Spleen (tissue), 13 donors: ENCODE measurements at places on chromosomes 3 and 15.

DNA sequence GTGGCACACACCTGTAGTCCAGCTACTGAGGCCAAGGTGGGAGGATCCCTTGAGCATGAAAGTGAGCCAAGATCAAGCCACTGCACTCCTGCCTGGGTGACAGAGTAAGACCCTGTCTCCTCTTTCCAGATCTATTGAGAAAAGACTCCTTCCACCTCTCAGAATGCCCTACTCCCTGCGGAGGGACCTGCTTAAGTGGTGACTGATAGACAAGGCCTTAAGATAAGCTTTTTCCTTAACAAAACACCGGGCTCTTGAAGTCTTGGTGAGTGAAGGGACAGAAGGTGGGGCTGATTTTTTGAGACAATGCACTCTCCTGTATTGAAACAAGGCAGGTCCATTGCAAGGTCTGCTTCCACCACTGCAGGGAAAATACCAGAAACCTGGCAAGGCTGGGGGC is 338.4 kb upstream of the FRG2C start:
- no peak for DNase-seq

GRCh38 chr3:132405188-132405587 is 12.1 kb upstream of the DNAJC13 start:
- no peak for DNase-seq

GRCh38 chr3:54797111-54797510 is 130.7 kb downstream of the LRTM1 start:
- DNase-seq: no peak

DNA sequence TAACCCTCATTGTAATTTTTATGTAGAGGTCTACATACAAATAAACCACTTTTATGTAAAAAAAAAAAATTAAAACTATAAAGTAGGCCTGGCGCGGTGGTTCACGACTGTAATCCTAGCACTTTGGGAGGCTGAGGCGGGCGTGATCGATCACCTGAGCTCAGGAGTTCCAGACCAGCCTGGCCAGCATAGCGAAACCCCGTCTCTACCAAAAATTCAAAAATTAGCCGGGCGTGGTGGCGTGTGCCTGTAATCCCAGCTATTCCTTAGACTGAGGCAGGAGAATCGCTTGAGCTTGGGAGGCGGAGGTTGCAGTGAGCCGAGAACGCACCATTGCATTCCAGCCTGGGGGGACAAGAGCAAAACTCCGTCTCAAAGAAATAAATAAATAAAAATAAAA is 766 bp upstream of the SLC12A6 start:
- peak; percentile 86 for DNase-seq

- no peak for DNase-seq
Observed at GRCh38 chr15:80068578-80068977, 9.1 kb downstream of the ZFAND6 start.

DNA sequence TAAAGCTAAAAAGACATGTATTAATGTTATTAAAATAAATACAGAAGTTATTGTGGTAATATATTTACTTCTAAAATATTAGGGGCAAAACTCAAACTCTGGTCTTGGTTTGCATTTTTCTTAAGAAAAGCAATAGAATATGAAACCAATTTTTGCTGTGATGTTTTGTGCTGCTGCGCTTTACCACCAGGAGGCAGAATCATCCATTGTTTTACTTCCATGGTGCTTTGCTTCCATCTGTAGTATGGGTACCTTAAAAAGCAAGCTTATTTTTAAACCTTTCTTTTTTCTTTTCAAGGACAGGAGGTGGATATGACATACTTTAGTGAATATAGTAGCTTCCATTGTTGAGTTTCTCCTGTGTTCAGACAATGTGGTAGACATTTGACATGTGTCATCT is 46.6 kb upstream of the MRPL3 start:
- DNase-seq: no peak

GRCh38 chr15:95946241-95946640 is 384.3 kb upstream of the NR2F2 start:
- DNase-seq: no peak

GRCh38 chr3:81995329-81995728 is 233.9 kb upstream of the GBE1 start:
- DNase-seq: no peak

- DNase-seq: no peak
Observed at GRCh38 chr3:117322866-117323265, 613.3 kb downstream of the TUSC7 start.

- DNase-seq: no peak
Observed at GRCh38 chr3:77186728-77187127, 146.8 kb downstream of the ROBO2 start.

DNA sequence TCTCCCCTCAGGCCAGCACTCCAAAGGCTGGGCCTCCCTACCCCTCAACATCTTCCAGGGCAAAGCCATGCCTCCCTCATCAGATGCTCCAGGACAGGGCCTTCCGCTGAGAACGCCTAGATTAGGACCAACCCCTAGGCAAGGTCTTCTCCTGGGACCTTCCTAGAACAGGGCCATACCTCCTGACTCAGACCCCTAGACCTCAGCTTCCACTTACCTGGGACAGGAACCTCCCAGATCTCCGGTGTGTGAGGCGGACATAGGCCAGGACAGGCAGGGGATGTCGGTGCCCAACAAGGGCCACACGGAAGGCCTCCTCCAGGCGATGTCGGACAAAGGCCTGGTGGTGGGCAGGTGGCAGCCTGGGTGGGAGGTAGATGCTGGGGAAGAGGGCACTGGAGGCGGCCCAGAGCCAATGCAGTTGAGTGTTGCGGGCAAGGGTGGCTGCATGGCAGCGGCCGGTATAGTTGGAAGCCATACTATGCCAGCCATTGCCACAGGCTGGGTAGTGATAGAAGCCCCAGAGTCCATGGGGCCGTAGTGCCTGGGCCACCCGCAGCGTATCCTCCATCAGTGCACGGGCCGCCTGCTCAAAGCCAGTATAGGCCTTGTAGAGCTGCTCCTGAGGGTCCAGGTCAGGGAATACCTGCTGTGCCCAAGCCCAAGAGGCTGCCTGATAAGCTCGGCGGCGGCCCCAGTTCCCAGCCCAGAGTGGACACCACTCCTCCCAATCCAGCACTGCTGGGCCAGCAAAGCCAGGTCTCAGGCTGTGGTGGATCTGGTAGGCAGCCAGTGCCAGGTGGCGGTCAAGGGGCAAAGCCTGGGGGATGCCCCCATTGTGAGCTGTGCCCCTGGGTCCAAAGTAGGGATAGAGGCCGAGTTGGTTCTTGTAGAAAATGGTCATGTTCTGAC is 2.5 kb upstream of the IFRD2 start:
- DNase-seq: no peak

DNA sequence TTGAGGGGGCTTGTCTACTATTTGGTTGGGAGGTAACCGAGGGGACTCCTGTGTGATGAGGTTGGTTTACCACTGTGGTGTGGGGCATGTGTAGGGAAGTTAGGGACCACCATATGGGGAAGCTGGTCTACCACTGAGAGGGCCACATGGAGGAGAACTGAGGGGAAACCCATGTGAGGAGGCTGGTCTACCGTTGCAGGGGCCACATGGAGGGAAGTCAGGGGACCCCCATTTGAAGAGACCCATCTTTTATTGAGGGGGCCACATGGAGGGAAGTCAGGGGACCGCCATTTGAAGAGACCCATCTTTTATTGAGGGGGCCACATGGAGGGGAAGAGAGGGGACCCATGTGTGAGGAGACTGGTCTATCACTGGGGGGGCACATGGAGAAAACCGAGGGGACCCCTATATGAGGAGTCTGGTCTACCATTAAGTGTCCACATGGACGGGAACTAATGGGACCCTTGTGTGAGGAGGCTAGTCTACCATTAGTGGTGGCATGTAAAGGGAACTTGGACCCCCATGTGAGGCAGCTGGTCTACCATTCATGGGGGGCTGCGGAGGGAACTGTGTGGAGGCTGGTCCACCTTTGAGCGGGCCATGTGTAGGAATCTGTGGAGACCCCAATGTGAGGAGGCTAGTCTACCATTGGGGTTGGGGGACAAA is 165.5 kb downstream of the FBLN2 start:
- peak; percentile 33 for DNase-seq

DNA sequence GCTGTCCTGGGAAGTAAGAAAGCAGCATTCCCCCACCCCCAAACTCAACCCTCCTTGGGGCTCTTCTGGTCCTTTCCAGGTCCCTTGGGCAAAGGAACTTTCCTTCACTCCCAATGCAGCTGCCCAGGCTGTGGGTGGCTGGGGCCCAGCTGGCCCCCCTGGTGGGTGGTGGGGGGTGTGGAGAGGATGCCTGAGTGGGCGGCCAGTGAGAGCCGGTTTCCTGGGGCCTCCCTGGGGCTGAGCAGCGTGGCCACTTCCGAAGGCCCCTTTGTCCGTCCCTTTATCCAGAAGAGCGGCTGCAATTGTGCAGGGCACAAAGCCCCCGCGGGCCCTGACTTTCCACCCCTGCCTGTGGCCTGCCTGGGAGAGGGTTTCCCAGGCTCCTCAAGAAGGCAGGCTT is 61.0 kb downstream of the RHCG start:
- no peak for DNase-seq

- DNase-seq: peak; percentile 71
Observed at GRCh38 chr15:52790941-52791751, 1.0 kb upstream of the ONECUT1 start.

GRCh38 chr3:105956306-105956705 is 87.5 kb upstream of the CBLB start:
- no peak for DNase-seq

GRCh38 chr3:183122257-183122932 is 23.1 kb upstream of the MCCC1 start:
- DNase-seq: no peak

- DNase-seq: no peak
Observed at GRCh38 chr3:124509884-124510283, 220.4 kb upstream of the UMPS start.

DNA sequence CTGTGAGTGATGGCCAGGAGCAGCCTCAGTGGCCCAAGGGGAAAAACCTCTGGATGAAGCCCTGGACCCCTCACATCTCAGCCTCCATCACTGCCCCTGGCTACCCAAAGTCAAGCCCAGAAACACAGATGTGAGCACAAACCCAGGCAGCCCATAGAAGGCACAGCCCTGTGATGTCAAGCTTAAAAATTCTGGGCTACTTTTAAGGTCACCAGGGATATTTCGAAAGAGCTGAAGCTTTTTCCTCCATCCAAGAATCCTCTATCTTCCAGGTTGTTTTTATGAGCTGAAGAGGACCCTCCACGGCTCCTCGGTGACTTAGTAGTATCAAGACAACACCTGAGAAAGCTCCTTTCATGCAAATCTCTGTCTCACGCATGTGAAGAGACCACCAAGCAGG is 11.5 kb downstream of the LIPC start:
- DNase-seq: no peak

DNA sequence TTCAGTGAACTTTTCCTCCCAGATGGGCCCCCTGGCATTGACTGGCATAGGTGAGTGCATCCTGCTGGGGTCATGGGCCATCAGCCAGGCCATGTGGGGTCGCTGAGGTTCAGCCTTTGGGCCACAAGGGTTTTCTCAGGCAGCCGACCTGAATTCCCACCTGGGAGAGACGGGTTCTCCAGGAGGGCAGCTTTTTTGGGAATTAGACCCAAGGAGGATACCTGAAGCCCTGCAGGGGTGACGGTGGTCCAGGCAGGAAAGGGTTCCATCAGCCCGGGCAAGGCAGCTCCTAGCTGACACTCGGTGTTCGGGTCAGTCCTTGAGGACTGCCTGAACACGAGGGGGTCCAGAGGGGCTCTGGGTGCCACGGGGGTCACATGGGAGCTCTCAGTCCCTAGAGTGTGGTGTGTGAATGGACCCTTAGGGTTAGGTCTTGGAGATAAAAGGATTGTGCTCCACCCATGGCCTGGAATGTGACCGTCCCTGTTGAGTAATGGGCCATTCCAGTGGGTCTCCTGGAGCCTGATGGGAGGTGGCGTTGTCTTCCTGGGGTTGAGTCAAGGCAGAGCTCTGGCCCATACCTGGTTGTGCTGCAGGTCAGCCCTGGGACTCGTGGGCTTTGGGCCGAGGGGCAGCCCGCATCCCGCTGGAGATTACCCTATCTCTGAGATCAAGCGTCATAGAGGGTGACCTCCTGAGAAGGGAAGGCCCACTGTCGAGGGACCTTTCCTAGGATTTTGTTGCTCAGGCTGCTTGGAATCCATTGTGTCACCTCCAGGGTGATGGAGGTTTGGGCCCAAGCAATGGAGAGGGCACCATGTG is 192.8 kb downstream of the UBE3A start:
- peak; percentile 53 for DNase-seq

GRCh38 chr15:64452988-64453688 is 7.2 kb upstream of the ZNF609 start:
- no peak for DNase-seq
